H1 (cell line): ENCODE measurements at places on chromosomes 12 and 14. TPM values are rescaled to one million over a fixed set of nuclear protein-coding genes. Genes with fewer than 3 reads are reported as not detected.

DNA sequence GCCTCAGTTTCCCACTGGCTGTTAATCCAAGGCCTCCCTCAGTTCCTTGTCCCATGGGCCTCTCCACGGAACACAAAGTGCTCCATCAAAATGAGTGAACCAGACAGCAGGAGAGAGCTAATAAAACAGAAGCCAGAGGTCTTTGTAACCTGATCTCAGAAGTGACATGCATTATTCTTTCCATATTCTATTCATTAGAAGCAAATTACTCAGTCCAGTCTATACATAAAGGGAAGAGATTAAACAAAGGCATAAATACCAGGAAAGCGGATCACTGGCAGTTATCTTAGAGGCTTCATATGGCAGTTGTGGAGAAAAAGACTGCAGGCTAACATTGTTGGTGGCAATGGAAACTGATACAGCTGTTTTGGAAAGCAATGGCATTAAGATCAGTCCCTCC, 170.6 kb upstream of the GARIN6 start:
- no peaks in the 10 kb centered on the region; the same call in 1 of the 2 replicates for H3K4me1 ChIP-seq
- no peak for DNase-seq
- H3K4me3 ChIP-seq: no peak overlapping the region
- no peak overlapping the region for H3K27ac ChIP-seq
- no peaks in the 10 kb centered on the region for H3K27me3 ChIP-seq
- H3K36me3 ChIP-seq: no peaks in the 10 kb centered on the region

DNA sequence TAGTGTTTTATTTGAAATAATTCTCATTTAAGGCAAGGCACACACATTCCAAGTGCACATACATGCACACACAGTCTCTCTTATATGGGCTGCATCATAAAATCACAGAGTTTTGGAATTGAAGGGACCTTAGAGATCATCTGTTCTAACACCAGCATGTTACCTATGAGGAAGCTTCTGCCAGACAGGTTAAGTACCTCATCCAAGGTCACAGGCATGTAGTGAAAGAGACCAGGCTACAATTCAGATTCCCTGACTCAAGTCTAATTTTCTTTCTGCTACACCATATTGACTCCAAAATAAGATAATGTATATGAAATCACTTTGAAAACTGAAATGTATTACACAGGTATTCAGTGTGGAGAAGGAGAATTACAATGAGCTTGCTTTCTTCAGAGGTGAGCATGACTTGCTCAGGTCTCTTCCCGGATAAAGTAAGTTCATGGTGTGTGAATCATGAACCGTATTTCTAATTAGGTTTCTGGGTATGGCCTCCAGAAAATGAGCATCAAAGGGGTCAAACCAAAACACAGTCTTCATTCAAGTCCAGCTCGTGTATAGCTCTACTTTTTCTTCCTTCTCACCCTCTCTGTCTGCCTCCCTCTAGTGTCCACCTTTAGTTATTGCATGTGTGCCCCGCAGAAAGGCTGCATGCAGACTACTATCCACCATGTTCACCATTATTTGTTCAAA, 411.9 kb downstream of the FUT8 start:
- DNase-seq: no peak
- H3K4me1 ChIP-seq: peaks cover 15% of the 10 kb centered on the region
- no peaks in the 10 kb centered on the region for H3K36me3 ChIP-seq
- H3K27ac ChIP-seq: no peak overlapping the region
- no peaks in the 10 kb centered on the region for H3K27me3 ChIP-seq

- no peak overlapping the region for H3K27ac ChIP-seq
- H3K36me3 ChIP-seq: no peaks in the 10 kb centered on the region
- H3K27me3 ChIP-seq: no peaks in the 10 kb centered on the region
- no peak overlapping the region for H3K4me3 ChIP-seq
- no peaks in the 10 kb centered on the region for H3K4me1 ChIP-seq
Observed at GRCh38 chr12:39006286-39006685, 100.9 kb upstream of the CPNE8 start.

DNA sequence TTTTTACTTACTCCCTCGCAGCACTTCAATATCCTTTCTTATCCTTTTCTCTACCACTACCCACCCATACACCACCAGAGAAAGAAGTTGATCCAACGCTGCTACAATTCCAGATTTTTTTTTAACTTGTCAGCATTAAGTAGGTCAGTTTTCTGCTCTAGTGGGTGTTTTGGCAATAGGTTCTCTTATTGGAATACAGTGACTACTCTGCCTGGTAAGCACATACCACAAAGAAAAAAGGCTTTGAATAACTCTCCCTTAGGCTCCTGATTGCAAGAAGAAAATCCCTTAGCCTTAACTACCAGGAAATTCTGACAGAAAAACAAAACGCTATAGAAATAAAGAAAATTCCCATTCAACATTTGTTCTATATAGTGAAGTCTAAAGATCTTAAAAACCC, 72.0 kb downstream of the NUMB start:
- H3K4me1 ChIP-seq: no peaks in the 10 kb centered on the region
- no peaks in the 10 kb centered on the region for H3K36me3 ChIP-seq
- no peaks in the 10 kb centered on the region for H3K27me3 ChIP-seq
- H3K27ac ChIP-seq: no peak overlapping the region
- no peak for DNase-seq
- H3K4me3 ChIP-seq: no peak overlapping the region

GRCh38 chr12:22275843-22276242, 58.7 kb downstream of the ST8SIA1 start:
- H3K4me1 ChIP-seq: no peaks in the 10 kb centered on the region
- H3K27ac ChIP-seq: no peak overlapping the region

DNA sequence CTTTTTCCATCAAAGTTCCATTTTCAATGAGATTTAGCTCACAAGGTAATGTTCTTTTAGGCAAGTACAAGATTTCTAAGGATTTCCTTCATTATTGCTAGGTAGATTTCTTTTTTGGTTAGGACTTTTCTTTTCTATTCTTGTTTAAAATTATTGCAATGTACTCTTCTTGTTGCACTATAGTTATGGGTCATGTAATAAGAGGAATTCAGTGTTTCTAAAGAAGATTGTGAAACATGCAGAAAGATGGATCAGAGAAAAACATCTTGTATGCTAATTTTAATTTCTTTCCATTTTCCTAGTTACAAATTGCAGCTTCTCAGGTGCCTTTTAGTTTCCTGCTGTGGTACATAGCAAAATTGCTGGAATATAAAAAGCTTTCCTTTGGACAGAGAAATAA, 56.1 kb downstream of the BTG1 start:
- no peak for DNase-seq
- H3K27ac ChIP-seq: no peak overlapping the region
- no peaks in the 10 kb centered on the region for H3K4me1 ChIP-seq
- no peaks in the 10 kb centered on the region for H3K27me3 ChIP-seq

GRCh38 chr12:59375633-59376032, 220.2 kb upstream of the SLC16A7 start:
- no peaks in the 10 kb centered on the region for H3K36me3 ChIP-seq
- H3K27ac ChIP-seq: no peak overlapping the region
- H3K4me3 ChIP-seq: no peak overlapping the region
- DNase-seq: no peak
- H3K27me3 ChIP-seq: no peaks in the 10 kb centered on the region

- H3K27me3 ChIP-seq: no peaks in the 10 kb centered on the region
- H3K36me3 ChIP-seq: no peaks in the 10 kb centered on the region
- no peak for DNase-seq
- H3K27ac ChIP-seq: no peak overlapping the region
- H3K4me1 ChIP-seq: no peaks in the 10 kb centered on the region
Observed at GRCh38 chr14:80692903-80693302, 248.6 kb downstream of the CEP128 start.

GRCh38 chr12:82682851-82683261, 3.9 kb upstream of the TMTC2 start:
- DNase-seq: no peak
- no peaks in the 10 kb centered on the region for H3K36me3 ChIP-seq
- no peak overlapping the region for H3K4me3 ChIP-seq

DNA sequence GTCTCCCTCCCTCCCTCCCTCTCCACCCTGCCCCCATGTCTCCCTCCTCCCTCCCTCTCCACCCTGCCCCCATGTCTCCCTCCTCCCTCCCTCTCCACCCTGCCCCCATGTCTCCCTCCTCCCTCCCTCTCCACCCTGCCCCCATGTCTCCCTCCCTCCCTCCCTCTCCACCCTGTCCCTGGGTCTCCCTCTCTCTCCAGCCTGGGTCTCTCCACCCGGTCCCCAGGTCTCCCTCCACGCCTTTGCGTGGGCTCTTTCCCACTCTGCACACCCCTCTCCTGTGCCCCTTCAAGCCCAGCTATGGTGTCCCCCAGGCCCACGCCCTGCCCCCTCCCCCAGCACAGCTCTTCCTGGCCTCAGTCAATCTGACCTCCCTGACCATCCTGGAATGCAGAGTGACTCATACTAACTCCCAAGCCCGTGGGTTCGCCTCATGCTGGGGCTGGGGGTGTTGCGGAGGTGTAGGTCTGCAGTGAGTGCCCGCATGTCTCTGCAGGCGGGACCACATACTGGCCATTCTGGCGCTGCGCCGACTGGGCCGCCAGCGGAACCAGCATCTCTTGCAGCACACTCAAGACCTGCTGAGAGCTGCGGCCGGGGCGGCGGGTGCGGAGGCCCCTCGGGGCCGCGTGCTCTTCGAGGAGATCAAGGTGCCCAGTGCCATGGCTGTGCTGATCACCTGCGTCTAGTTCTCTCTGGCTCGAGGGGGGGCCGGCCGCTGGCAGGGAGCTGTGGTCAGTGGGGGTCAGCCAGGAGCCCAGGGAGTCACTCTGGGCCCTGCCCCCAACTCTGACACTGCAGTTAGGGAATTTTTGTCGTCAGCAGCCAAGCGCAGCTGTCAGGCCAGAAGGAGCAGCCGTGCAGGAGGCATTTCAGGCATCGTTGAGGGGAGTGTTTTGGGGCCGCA, 13.5 kb upstream of the TNFAIP2 start:
- no peaks in the 10 kb centered on the region; the same call in 1 of the 2 replicates for H3K27me3 ChIP-seq
- peak; percentile 66 for DNase-seq
- H3K27ac ChIP-seq: no peak overlapping the region; the same call in 1 of the 2 replicates
- no peak overlapping the region; the same call in 1 of the 2 replicates for H3K4me3 ChIP-seq
- peaks cover 12% of the 10 kb centered on the region for H3K4me1 ChIP-seq
- no peaks in the 10 kb centered on the region for H3K36me3 ChIP-seq

DNA sequence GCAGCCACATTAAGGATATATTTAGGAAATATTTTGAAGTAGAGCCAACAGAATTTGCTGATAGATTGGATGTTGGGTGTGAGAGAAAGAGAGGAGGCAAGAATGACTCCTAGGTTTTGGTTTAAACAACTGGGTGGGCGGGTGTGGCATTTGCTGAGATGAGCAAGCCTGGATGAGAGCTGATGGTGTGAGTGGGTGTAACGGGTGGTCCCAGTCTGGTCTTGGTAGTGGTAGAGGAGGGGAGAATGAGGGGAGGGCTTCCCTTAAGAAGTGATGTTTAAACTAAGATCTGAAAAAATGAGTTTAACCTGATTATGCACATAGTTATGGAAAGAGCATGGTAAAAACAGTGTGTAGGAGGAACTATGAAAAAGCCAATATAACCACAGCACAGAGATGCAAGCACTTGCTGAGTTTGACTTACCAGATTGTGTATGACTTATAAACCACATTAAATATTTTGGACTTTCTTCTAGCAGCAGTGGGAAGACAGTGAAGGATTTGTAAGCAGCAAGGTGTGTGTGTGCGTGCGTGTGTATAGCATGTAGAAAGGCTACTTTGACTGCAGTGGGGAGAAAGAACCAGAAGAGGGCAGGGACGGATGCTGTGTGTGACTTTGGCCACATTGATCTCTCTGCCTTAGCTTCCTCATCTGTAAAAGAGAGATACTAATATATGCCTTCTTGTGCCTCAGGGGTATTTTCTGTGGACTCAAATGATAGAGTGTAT, 139.7 kb downstream of the PRIMA1 start:
- H3K4me1 ChIP-seq: no peaks in the 10 kb centered on the region
- DNase-seq: no peak
- no peak overlapping the region for H3K4me3 ChIP-seq
- H3K27ac ChIP-seq: no peak overlapping the region
- no peaks in the 10 kb centered on the region for H3K27me3 ChIP-seq
- H3K36me3 ChIP-seq: no peaks in the 10 kb centered on the region

DNA sequence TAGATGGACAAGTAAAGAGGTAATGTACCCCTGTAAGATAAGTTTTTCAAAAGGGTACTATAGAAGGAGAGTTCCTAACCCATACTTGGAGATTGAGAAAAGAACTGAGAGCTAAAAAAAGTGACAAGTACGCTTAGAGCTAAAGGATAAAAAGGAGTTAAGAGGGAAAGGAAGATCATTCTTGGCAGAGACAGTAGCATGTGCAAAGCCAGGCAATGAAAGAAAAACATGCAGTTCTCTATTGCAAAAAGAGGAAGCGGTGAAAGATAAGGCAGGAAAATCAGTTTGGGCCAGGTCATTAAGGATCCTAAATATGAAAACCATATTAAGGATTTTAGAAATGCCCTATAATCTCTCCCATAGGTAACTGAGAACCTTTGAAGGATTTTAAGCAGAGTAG, 500.4 kb upstream of the GARIN6 start:
- H3K36me3 ChIP-seq: no peaks in the 10 kb centered on the region
- DNase-seq: no peak
- H3K4me3 ChIP-seq: no peak overlapping the region
- H3K27ac ChIP-seq: no peak overlapping the region
- no peaks in the 10 kb centered on the region for H3K27me3 ChIP-seq
- no peaks in the 10 kb centered on the region for H3K4me1 ChIP-seq

ACOT4 gene
- 0.48 and 0.80 TPM in 2 replicates for total RNA-seq

LGR5 gene
- 0.15 and 0.19 TPM in 2 replicates for total RNA-seq

WNT1 gene
- not detected in 2 replicates for total RNA-seq
